ENCODE measurements at places on chromosomes 3 and 15. TPM values are rescaled to one million over a fixed set of nuclear protein-coding genes. Genes with fewer than 3 reads are reported as not detected.

Gene FBXL2
- 8.8 TPM for total RNA-seq

Gene CORO2B
- total RNA-seq, result 23.1 TPM

DNA sequence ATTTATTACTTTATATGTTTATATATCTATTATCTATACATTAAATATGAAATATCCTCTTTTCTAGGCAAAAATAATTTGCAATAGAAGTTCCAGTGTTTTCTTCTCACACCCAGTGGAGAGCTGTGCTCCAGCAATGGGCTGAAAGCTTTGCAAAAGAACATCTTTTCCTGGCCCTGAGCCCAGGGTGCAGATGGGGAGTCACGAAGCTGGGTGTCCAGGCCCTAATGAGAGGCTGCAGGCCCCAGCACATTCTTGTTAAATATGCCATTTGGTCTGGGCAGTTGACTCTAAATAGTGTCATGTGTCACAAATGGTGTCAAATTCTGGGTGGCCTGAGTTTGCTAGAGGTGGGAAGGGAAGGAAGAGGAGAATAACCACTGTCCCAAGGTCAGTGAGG, 5.7 kb downstream of the NTRK3 start:
- no peak for DNase-seq

- no peak for DNase-seq
These were observed 82.7 kb downstream of the TMEM39A start for GRCh38 chr3:119380697-119381096.

- DNase-seq, result no peak
These were observed 708.3 kb downstream of the FHIT start for GRCh38 chr3:60542995-60543394.

GRCh38 chr3:192382861-192383260, 344.5 kb downstream of the FGF12 start:
- DNase-seq, result no peak

DNA sequence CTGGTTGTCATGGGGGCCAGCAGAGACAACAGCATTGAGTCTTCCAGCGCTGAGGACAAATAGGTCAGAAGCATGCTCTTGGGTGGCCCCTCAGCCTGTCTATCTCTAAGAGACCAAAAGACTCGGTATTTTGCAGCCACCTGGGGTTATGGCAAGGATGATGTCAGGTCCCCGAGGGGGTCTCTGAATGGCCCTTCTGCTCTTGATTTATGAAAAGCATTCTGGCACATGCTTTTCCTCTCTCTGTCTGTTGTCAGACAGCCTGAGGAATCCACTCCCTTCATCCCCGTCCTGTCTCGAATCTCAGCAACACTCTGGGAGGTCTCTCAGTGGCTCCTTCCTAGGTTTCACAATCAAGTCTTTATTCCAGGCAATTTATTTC, 156.6 kb upstream of the RGMA start:
- DNase-seq, result no peak

DNA sequence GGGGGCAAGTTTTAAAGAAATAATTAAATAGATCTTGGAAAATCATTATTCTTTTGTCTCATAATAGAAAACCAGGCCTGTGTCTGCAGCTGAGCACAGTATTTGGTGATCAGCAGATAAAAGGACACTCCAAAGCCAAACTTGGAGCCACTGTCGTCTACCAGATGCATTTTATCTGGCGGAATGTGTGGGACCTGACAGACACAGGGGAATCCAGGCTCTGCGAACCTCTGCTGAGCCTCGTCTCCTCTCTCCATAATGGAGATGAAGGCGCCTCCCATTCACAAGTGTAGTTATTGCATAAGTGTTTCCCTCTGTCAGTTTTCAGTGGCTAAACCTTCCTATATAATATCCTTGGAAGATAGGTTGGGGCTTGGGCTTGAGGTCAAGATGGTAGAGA, 42.1 kb downstream of the EEFSEC start:
- DNase-seq, result no peak

DNA sequence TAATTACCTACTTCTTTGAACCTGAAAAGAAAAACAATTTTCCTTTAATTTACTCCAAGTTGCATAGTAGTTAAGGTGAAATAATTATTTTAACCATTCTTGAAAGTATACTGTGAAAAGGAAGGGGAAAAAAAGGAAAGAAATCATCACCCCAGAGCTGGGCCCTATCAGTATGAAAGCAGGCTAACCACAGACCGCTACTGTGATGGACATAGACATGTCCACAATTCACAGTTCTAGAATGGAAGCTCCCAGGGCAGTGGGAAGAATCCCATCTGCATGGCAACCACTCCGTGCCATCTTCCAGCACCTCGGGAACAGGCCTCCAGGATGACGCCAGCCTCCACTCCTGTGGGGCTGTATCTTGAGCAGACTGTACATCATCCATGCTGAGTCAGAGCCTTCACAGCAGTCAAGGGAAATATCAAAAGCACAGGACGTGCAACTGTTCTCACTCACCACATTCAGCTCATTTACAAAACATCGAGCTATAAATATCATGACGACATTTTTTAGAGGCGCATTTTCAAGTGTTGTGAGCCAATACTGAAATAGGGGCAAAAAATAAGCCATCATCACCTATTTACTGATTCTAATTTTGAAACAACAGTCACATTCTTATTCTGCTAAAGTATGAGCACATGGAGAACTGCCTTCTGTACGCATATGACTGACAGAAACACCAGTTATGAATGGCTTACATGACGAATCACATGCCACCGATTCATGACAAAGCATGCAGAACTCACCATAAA, 119.7 kb downstream of the SNRK start:
- no peak for DNase-seq

GRCh38 chr3:127730666-127731295, 58.0 kb downstream of the ABTB1 start:
- no peak for DNase-seq

DNA sequence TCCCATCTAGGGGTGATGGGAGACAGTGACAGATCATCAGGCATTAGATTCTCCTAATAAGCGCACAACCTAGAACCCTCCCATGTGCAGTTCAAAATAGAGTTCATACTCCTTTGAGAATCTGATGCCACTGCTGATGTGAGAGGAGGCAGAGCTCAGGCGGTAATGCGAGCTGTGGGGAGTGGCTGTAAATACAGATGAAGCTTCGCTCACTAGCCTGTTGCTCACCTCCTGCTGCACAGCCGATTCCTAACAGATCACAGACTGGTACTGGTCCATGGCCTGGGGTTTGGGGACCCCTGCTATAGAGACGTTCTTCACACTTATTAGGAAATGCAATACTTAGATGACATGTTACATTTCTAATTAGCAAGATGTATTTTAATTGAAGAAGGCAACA, 154.4 kb downstream of the CBLB start:
- DNase-seq, result no peak

GRCh38 chr15:83999396-84000135, 236.0 kb upstream of the GOLGA6L4 start:
- no peak for DNase-seq

DNA sequence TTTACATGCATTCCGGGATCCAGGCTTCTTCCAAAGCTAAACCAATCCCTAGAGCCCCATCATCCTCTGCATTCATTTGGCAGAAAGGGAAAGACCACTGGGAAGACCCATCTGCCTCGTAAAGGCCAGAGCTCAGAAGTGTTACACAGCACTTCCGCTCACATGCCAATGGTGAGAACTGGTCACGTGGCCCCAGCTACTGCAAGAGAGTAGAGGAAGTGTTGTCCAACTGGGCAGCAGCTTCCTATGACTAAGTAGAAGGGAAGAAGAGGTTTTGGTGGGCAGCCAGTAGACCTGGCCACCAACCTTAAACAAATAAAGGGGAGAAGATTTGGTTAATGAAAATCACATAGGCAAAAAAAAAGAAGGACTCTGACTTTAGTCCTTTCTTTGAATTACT, 74.4 kb upstream of the PPP2R3A start:
- DNase-seq, result no peak
